T-helper 1 cell (primary cell): ENCODE measurements at places on chromosomes 1 and 21.

GRCh38 chr1:36542962-36543515 lies 60.3 kb upstream of the CSF3R start:
- DNase-seq = no peak

- DNase-seq = no peak
These were observed 97.9 kb upstream of the EXO1 start for GRCh38 chr1:241749945-241750695.

DNA sequence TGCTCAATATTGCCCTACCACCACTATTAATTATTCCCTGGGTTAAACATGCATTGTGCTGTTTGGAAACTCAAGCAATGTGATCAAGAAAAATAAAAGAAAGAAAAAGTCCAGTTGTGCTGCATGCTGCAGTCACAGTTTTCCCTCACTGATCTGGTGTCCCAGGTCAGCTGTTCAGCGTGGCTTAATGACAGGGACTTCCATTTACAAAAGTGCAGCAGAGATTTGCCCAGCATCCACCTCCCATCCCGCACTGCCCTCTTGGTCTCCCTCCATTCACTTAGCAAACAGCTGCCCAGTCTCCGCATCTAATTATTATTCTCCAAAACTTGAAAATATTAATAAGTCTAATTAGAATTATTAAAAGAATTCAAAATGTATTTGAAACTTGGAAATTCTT lies 2.0 kb upstream of the OR2T4 start:
- no peak for DNase-seq

DNA sequence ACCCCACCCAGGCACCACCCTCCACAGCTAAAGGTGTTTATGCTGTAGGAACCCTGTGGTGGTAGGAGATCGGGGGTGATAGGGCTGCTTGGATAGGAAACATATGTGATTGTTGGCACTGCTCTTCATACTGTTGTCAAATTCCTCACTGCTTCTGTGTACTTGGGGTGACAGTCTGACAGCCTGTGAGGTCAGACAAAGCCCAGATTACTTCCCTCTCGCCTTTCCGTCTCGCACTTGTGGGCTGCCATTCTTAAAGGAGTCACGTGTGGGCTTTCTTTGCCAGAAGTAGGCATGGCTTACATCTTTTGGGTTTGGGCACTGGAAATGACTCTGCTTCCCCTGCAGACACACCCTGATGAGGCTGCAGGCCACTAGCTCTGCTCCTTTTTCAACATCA lies 363.8 kb downstream of the DISC1 start:
- no peak for DNase-seq

DNA sequence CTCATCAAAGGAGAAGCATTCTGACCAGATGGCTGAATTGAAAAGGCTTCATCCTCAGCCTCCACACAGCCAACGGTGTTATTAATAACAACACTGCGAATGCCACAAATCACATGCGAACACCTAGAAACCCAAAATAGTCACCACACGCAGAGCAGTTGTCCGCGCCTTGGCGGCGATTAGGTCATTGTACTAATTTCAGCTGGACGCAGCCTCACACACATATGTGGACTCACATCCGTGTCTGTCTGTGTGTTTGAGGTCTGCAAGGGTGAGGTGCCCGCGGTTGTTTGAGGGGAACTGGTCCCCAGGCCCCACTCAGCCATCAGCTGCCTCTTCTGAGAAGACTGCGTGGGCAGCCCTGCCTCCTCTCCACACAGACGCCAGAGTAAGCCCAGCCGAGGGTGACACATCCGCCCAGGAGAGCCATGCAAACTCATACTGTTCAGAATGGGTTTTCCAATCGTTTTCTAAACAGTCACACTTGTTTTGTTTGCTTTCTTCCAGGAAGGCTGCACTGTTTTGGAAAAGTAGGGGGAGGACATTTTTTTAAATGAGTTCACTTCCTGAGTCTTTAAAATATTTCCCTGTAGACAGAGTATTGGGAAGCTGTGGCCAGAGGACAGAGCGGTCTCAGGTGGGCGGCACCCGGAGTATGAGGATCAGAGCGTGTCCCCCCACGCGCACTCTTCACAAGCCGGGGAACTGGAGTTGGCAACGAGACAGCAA lies 53.4 kb downstream of the TOMM20 start:
- DNase-seq = peak; percentile 75

- no peak for DNase-seq
These were observed 19.8 kb upstream of the SLC2A1 start for GRCh38 chr1:42978317-42979035.

GRCh38 chr1:53334781-53335180 lies 6.9 kb upstream of the LRP8 start:
- no peak for DNase-seq

DNA sequence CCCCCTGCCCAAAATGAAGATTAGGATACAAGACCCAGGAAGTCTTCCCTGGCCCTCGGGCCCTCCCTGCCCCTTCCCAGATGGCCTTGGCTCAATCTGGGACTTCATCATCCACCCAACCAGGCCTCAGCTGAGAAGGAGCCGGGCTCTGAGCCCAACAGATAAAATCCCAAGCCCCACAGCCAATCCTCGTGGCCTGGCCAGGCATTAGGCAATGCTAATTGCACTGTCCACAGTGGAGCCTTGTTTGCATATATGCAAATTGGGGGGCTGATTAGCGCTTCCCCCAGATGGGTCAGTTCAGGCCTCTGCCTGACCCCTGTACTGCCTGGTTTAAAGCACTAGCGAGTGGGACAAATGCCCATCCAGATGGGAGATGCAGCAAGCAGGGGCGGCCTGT lies 34.9 kb downstream of the IGSF21 start:
- DNase-seq = no peak

- no peak for DNase-seq
These were observed 776 bp downstream of the ITSN1 start for GRCh38 chr21:33642896-33643657.

GRCh38 chr1:101262630-101263348 lies 26.0 kb downstream of the S1PR1 start:
- peak; percentile 53 for DNase-seq

- no peak for DNase-seq
These were observed 70.0 kb upstream of the PAX7 start for GRCh38 chr1:18560692-18561091.

DNA sequence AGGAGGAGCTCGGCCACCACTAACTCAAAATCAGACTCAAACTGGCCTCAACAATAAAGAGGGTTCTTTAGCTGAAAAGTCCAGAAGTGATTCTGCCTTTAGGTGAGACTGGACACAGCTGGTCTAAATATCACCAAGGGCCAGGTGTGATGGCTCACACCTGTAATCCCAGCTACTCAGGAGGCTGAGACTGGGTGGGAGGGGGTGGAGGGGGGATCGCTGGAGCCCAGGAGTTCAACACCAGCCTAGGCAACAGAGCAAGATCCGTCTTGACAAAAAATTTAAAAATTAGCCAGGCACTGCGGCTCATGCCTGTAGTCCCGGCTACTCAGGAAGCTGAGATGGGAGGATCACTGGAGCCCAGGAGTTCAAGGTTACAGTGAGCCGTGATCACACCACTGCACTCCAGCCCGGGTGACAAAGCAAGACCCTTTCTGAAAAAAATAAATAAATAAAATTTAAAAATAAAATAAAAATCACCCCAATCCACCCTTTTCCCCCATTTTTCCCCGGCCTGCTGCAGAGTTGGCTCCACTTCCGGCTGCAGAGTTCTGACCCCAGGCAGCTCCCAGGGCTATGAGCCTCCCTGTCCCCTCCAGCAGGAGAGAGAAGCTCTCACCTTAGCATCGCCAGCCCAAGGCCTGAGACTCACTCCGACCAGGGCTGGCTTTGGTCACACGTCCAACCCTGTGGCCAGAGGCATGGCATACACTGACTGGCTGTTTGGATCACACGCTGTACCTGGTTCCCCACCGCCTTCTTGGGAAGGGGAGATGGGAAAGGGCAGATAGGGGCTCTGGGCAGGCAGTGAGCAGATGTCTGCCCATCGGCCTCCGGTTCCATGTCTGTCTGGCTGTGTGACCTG lies 87.3 kb upstream of the IFFO2 start:
- DNase-seq = no peak

GRCh38 chr1:107678993-107679392 lies 286.0 kb downstream of the VAV3 start:
- no peak for DNase-seq

DNA sequence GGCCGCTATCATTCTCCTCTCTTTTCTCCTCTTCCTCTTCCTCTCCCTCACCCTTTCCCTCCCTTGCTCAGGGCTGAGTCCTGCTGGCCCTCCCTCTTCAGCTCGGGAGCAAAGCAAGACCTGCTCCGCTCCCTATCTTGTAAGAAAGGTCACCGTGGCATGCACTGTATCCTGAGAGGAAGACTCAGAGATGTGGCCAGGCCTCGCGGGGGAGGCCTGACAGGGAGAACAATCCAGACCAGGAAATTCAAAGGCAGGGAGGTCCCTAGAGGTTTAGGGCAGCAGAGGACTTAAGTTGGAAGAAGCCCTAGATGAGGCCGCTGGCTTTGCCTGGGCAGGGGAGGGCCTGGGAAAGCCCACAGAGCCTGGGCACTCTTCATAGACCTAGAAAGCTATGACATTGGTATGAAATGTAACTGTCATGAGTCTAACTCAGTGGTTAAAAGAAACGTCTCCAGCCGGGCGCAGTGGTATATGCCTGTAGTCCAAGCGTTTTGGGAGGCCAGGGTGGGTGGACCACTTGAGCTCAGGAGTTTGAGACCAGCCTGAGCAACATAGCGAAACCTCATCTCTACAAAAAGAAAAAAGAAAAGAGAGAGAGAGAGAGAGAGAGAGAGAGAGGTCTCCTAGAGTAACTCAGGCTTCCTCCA lies 14.6 kb upstream of the PTAFR start:
- DNase-seq = no peak
